ENCODE measurements at places on chromosomes 7 and 10.
A peak's percentile ranks its signal among the peaks of the same experiment; 100 is the strongest.

DNA sequence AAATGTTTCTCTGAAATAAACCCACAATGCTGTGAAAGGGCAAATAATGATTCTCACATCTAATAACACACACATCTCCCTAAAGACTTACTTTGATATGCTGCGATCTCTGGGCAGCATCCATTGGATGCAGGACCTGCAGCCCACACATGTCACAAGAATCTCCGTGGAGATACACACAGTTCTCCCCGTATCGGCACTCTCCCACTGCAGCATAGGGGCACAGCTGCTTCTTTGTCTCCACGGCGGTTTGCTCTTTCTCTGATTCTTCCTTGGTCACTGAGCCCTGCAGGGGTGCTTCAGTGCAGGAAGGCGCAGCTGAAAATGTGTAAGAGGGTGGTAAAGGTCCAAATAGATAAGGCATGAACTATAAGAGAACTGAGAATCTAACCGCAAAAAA lies 20.4 kb downstream of the MKRN1 start:
- DNase-seq: no peak

- no peak for DNase-seq
Observed at GRCh38 chr10:6068422-6068821, 6.3 kb upstream of the IL2RA start.

GRCh38 chr10:20207653-20208052 lies 391.4 kb downstream of the PLXDC2 start:
- no peak for DNase-seq

GRCh38 chr7:133650487-133651300 lies 397.8 kb downstream of the EXOC4 start:
- DNase-seq: no peak

DNA sequence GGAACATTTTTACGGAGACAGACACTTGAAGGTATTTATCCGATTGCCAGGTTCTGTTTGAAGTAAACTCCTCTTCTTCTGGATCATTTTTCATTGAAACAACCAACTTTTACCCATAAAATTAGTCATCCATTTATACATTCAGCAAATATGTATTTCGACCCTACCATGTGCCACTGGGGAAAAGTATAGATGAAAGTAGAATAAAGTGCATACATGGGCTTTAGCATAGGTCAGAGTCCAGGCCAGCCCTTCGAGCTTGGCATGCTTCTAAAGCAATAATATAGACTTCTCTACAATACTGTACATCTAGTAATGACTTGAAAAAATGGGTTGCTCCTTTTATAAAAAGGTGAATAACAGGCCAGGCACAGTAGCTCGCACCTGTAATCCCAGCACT lies 10.1 kb downstream of the SLC25A16 start:
- DNase-seq: no peak

DNA sequence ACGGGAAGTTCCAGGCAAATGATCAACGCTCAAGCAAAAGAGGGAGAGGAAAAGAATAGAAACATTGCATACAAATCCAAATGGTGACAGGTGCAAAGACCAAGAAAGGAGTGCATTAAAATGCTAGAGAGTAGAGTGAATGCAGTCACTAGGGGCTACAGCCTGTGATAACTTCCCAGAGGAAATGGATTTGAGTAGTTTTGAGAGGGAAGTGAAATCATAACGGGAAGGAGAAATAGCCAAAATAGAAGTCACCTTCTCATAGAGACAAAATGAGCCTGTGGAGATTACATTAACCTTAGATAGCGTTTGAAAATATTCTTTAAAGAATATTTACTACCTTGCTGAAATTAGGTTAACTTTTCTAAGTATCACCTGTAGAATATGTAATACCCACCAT lies 26.5 kb downstream of the NUP42 start:
- DNase-seq: no peak

DNA sequence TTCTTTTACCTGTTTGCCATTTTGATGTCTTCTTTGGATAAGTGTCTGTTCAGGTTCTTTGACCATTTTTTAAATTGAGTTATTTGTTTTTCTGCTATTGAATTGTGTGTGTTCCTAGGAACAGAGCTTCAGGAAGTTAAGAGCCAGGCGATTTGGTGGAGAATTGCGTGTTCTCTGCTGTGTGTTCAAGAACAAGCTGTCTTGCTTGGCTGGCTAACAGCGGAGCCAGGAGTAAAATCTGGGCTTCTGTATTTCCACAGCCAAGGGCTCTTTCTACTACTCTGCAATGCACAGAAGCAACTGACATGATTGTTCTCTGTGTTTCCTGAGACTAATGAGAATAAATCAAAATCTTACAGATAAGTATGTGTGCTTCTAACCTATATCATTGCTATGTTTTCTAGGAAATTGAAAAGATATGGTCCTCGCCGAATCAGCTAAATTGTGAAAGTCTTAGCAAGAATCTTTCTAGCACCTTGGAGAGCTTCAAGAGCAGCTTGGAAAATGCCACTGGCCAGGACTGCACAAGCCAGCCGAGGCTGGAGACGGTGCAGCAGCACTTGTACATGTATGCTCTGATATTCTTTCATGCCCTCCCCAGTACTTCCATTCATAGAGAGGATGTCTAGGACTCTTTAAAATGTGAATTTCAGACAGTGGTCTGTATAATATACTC lies 124.2 kb downstream of the ABCA13 start:
- DNase-seq: no peak

GRCh38 chr10:69902835-69903535 lies 101.3 kb downstream of the COL13A1 start:
- DNase-seq: no peak

GRCh38 chr10:117656385-117657367 lies 114.1 kb downstream of the EMX2 start:
- no peak for DNase-seq

- no peak for DNase-seq
Observed at GRCh38 chr10:103843854-103844570, 11.4 kb downstream of the SH3PXD2A start.

GRCh38 chr10:5989756-5990155 lies 12.4 kb upstream of the IL15RA start:
- DNase-seq: no peak

DNA sequence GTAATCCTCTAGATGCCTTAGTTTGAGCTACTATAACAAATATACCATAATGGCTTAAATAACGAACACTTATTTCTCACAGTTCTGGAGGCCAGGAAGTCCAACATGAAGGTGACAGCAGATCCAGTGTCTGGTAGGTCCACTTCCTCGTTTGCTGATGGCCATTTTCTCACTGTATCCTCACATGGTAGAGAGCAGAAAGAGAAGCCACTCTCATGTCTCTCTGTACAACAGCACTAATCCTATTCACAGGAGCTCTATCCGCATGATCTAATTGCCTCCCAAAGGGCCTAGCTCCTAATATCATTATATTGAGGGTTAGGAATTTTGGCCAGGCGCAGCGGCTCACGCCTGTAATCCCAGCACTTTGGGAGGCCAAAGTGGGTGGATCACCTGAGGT lies 10.2 kb downstream of the HIBADH start:
- DNase-seq: no peak

- DNase-seq: no peak
Observed at GRCh38 chr7:3844540-3845151, 543.6 kb downstream of the SDK1 start.

- DNase-seq: no peak
Observed at GRCh38 chr7:38502289-38502688, 128.9 kb downstream of the AMPH start.

DNA sequence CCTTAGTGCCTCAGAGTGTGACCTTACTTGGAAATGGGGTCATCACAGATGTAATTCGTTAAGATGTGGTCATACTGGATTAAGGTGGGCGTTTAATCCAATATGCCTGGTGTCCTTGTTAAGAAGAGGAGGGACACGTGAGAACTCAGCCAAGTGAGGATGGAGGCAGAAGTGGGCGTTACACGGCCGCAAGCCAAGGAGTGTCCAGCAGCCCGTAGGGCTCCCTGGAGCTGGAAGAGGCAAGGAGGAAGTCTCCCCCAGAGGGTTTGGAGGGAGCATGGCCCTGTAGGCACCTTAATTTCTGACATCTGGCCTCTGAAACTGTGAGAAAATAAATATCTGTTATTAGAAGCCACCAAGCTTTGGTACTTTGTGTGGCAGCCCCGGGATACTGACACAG lies 21.3 kb downstream of the DOCK1 start:
- no peak for DNase-seq

DNA sequence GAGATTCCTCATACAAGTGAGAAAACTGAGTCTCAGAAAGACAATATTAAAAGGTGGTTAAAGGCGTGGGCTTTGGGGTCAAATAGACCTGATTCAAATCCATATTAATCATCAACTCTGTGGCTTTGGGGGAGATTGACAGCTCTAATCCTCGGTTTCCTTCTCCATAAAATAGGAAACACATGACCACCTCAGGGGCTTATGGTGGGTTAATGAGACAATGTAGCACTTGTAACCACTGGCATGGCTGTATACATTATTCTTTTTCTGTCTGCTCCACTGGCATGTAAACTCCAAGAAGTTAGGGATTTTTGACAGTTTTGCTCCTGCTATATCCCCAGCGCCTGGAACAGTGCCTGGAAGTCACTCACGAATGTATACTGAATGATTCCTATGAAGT lies 120.8 kb upstream of the GAD2 start:
- no peak for DNase-seq

- peak; percentile 23 for DNase-seq
Observed at GRCh38 chr7:1377111-1377909, 82.0 kb downstream of the MICALL2 start.

DNA sequence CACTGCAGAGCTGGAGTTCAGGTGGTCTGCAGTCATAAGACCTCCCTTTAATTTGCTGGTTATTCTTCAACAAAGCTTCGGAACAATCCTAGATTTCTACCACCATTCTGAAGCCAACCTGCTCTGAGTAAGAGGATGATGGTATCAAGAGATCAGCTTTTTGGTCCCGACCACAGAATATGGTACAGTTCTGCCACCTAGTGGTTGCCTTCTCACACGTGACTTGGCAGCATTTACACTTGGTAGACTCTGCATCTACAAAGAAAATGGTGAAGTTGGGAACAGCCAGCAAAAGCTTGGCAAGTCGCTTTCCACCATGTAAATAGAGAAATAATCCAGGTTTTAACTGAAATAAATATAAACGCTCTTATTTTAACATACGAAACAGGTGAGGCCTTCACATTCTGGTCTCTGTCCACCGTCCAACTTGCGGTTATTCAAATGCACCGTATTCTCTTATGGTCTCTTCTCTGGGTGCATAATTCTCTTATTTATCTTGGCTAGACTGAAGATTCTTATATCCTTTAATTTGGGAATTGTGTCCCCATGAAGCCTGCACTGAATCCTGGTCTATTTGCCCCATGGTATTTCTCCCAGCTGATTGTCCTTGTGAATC lies 173.9 kb upstream of the GRM3 start:
- DNase-seq: peak; percentile 83

GRCh38 chr7:150507947-150508602 lies 6.6 kb upstream of the GIMAP7 start:
- no peak for DNase-seq

- DNase-seq: peak; percentile 59
Observed at GRCh38 chr10:22320591-22321155, at the start of gene BMI1. BMI1 (plus strand) TSS chr10:22321099; CDS start chr10:22326450, 5,351 bp downstream.

DNA sequence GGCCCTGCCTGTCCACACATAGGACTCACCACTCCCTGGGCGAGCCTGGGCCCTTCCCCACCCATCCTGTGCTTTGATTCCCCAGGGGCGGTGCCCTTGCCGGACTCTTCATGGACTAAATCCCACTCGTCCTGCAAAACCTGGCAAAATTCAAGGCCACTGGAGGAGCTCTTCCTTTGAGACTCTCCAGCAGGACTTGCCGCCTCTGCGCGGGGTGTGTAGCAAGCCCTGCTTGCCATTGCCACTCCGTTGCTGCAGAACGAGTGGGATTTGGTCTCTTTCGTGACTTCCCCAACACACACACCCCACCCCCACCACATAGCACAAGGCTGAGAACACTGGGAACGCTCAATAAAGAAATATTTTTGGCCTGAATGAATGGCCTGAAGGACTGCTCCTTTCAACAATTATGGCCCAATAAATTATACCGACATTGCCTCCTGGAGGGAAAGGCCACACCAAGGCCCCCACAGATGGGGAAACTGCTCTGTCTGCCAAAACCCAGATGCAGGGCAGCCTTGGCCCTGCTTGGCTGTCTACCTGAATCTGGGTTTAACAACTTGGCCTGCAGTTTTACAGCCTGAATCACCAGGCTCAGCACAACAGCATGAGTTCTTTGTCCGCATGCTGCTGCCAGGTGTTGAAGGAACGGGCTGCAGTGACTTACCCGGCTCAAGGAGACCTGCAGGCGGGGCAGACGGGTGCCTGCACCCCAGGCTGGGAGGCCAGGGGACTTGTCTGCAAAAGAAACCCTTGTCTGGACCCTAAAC lies 72.8 kb upstream of the KAT6B start:
- no peak for DNase-seq

GRCh38 chr10:128432011-128432410 lies 305.8 kb upstream of the MKI67 start:
- DNase-seq: no peak

DNA sequence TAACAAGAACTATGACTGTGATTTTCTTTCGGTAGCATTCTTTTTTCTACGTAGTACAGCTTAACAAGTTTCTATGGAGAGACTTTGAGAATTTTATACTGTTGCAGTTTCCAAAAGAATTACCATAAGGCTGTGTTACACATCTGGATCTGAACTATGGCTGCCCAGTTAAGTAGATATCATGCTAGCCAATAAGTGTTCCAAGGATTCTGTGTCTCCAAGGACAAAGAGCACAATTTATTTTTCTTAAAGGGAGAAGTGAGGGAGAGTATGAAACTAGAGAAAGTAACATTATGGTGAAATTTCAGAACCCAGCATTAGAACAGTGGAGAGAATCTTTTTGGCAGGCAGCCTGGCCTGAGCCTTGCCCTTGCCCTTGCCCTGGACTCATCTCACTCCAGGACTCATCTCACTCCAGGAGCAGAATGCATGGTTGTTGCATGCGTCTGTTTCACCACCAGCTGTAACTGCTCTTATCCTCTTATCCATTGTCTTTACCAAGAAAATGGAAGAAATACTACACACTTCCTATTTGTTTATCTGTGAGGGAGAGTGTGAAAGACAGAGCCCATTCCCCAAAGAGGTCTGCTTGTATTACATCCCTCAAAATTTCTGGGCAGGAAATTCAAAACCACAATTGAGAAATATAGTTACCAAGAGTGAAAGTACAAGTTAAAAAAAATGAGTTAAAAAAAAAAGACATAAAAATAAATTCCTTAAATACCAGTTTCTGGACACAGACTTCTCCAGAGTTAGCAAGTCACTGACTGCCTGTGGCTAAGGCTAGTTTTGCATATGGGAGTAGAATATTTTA lies 1067.5 kb downstream of the NRG3 start:
- DNase-seq: no peak

- peak; percentile 53 for DNase-seq
Observed at GRCh38 chr10:14074062-14074884, 256.5 kb downstream of the FRMD4A start.

GRCh38 chr7:35613150-35613549 lies 81.8 kb downstream of the HERPUD2 start:
- no peak for DNase-seq

GRCh38 chr10:29297678-29298077 lies 8.8 kb downstream of the LYZL1 start:
- DNase-seq: no peak

DNA sequence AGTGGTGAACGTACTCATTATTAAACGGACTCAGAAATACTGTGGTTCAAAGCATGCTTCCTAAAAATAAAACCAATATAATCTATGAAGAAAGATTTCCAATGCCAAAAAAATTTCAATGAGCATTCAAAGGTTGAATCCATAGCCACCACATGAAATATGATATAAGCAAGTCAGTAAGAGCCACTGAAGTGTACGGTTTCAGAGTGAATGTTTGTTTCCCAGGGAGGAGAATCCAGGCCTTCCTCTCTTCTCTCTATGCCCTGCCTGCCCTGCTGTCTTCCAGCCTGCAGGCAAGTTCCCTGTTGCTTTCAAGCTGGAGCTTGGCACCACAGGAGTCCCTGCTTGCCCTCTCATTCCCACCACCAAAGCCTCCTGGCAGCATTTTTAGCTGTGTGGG lies 1171.6 kb upstream of the C7orf33 start:
- no peak for DNase-seq
